ENCODE measurements at places on chromosomes 1 and 21.
A peak's percentile ranks its signal among the peaks of the same experiment; 100 is the strongest.

- DNase-seq = no peak
Observed at GRCh38 chr1:1374589-1374928, 448 bp downstream of the AURKAIP1 start.

DNA sequence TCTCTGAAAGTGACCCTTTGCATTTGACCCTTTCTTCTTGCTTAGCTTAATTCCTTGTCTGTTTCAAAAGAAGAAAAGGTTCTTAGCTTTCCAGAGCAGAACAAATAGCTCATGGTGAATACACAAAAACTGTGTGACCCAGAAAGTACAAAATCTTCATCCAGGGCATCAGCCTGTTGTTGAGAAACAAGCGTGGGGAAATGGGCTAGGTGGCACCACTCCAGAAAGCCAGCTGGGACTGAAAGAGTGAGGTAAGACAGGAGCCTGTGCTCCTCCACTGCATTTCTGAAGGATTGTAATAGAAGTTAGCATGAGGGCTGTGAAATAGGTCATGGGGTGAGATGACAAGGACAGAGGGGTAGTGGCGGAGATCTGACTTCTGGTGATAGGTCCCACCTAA, 45.8 kb downstream of the CYP2J2 start:
- DNase-seq = no peak

DNA sequence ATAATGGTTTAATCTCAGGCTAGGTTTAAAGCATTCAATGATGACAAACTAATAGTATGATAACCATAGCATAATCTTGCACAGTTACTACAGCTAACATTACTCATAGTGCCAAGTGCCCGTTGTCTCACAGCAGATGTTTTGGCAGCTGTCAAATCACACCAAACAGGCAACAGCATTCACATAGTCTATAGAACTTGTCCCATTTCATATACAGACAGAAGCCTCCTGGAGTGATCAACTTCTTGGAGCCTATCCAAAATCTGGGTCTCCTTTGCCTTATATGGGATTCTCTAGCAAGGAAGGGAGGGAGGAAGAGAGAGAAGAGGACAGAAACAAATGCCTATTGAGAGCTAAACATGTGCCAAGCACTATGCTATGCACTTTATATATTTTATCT, 250.6 kb upstream of the ZP4 start:
- DNase-seq = peak; percentile 15

- no peak for DNase-seq
Observed at GRCh38 chr1:42942444-42942843, 16.2 kb downstream of the SLC2A1 start.

DNA sequence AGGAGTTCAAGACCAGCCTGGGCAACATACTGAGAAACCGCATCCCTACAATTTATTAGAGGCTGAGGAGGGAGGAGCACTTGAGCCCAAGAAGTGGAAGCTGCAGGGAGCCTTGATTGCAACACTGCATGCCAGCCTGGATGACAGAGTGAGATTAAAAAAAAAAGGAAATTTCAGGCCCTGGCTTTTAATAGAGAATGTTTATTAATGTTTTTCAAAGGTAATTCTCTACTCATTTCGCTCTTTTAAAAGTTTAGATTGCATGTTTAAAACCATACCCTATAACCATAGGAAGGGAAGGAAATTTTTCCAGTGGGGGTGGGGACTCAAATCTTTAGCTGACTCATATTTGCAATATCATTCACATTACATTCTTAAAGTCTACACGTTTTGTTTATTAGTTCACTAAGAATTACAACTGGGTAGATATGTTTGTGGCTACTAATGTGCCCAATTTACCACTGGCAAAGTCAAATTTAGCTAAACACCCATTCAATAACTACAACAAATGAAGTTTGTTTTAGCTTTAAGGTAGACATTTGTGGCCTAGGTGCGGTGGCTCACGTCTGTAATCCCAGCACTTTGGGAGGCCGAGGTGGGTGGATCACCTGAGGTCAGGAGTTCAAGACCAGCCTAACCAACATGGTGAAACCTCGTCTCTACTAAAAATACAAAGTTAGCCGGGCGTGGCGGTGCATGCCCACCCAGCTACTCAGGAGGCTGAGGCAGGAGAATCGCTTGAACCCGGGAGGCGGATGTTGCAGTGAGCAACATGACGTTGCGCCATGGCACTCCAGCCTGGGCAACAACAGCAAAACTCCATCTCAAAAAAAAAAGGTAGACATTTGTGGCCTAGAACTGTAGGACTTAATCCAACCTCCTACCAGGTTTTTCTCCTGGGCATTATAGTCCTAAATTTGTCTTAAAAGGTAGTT, 5.0 kb downstream of the KDM5B start:
- peak; percentile 59 for DNase-seq

DNA sequence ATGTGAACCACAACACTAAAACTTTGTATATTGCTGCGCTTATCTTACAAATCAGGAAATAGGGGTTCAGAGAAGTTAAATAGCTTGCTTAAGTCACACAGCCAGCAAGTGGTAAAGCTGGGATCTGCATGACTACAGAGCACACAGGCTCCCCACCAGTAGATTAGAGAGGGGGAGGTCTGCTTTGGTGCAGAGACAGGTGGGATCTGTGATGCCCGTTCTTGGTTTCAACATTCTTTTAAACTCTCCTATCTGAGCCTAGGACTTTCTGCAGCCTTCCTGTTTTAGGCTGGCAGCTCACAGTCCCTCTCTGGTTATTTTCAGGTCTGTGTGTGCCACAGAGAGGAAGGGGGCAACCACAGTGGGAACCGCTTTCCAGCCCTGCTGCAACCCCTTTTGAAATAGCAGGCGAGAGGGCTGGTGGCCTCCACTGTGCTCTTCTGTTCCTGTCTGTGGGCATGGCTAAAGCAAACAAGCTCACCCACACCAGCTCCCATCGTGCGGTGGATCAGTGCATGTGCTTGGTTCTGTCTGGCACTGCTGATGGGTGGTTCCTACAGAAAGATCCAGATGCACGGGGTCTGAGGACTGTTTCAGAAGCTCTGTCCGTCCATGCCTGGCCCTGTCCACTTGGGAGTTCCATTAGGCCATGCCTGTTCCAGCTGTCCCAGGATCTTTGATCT, 1.7 kb upstream of the IL6R start:
- DNase-seq = no peak

Data from fibroblast of skin of back (primary cell).